ENCODE measurements at places on chromosomes 2 and 18.

- DNase-seq: no peak
Measured at GRCh38 chr2:128305555-128306080, 13.1 kb downstream of the HS6ST1 start.

- no peak for DNase-seq
Measured at GRCh38 chr18:28267276-28267675, 90.3 kb upstream of the CDH2 start.

DNA sequence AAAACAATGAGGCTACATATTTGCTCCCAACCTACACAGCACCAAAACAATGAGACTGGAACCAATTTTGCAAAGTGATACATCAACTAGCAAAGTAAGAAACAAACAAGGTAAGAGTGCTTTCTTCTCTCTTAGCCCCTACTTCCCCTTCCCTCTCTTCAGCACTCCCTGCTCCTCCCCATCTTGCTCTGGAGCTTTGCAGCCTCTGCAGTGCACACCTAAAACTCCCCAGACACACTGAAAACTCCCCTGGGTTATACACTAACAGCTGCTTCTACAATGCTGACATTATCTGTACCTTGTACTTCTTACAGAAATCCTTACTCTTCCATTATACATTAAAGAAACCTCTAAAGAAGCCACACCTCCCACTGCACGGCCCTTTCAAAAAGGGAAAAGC lies 93.7 kb downstream of the RBMS1 start:
- no peak for DNase-seq

DNA sequence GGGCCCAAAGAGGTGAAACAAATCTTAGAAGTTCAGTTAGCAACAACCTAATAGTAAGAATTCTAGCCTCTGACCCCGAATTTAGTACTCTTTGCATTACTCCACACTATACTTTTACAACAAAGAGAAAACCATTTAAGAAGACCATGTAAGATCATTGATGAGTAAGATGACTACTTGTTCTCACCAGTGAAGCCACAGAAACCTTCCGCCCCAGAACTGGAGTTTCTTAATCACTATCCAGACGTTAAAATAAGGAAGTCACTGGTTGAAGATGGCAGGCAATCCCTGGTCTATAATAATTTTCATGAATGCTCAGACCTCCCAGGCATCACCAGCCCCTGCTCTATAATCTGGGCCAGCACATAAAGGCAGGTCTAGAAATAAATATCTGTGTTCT lies 95.0 kb downstream of the TMEM163 start:
- no peak for DNase-seq

DNA sequence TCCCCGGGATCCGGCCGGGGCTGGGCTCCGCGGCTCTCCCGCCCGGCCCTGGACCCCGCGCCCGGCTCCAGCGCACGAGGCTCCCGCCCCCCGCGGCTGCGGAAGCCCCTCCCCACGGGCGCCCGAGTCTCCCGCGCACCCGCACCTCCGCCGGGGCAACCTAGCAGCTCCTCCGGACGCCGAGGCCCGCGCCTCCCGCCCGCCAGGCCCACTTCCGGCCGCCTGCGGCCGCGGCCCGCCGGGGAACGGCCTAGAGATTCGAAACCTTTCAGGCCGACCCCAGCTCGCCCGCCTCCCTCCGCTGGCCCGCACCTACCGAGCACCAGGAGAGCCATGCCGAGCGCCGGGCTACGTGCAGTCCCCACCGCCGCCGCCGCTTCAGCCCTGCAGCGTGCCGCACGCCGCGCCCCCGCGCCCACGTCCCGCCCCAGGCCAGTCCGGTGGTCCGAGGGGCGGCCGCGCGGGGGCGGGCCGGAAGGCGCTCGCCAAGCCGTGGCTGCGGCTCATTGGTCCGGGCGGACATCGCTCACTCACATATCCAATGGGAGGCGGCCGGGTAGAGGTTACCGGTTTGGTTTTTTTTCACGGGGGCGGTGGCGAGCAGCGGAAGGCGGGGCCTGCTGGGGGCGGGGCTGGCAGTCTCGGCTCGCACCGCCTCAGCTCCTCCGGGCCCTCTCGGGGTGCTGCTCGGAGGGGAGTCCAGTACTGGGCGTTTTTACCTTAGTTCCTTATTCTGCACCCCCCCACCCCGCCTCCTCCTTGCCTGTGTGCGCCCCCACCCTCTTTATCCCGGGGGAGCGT lies at the start of gene PDIA6:
PDIA6 (minus strand) TSS at position 424 of the 801 bp plus-strand sequence; CDS start at position 335, 89 bp downstream.
- peak; percentile 92 for DNase-seq

All from effector CD4-positive, alpha-beta T cell (primary cell).